LHCN-M2 (cell line): ENCODE measurements at places on chromosomes 2 and 18.

GRCh38 chr2:241959751-241960269 lies 90.3 kb downstream of the RTP5 start:
- DNase-seq, result no peak

DNA sequence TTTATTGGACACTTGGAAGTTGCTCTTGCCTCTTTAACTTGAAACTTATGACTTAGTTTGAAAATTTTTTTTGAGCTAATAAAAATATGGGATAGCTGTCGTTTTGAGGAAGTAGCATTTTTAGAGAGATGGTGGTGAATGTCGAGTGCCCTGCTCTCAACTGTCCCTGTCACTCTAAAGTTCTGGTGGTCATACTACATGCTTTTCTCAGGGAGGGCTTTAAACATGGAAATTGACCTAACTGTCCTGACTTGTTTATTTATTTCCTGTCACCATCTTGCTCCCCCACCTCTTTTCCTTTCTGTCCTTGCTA lies 16.0 kb downstream of the CEP192 start:
- DNase-seq, result peak; percentile 51

DNA sequence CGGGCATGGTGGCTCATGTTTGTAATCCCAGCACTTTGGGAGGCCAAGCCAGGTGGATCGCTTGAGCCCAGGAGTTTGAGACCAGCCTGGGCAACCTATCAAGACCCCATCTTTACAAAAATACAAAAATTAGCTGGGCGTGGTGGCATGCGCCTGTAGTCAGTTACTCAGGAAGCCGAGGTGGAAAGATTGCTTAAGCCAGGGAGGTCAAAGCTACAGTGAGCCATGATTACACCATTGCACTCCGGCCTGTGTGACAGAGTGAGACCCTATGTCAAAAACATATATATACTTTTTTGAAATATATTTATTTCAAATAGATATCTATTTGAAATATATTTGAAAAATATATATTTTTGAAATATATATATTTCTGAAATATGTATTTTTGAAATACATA lies 10.9 kb downstream of the OSBPL1A start:
- no peak for DNase-seq

GRCh38 chr2:205390866-205391265 lies 291.4 kb upstream of the NRP2 start:
- DNase-seq, result no peak

DNA sequence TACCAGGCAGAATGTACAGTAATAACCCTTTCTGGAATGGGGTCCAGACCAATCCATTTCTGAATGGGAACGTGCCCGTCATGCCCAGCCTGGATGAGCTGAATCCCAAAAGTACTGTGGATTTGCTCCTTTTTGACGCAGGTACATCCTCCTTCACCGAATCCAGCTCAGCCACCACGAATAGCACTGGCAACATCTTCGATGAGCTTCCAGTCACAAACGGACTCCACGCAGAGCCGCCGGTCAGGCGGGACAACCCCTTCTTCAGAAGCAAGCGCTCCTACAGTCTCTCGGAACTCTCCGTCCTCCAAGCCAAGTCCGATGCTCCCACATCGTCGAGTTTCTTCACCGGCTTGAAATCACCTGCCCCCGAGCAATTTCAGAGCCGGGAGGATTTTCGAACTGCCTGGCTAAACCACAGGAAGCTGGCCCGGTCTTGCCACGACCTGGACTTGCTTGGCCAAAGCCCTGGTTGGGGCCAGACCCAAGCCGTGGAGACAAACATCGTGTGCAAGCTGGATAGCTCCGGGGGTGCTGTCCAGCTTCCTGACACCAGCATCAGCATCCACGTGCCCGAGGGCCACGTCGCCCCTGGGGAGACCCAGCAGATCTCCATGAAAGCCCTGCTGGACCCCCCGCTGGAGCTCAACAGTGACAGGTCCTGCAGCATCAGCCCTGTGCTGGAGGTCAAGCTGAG lies 89.6 kb downstream of the SH3BP4 start:
- no peak for DNase-seq

DNA sequence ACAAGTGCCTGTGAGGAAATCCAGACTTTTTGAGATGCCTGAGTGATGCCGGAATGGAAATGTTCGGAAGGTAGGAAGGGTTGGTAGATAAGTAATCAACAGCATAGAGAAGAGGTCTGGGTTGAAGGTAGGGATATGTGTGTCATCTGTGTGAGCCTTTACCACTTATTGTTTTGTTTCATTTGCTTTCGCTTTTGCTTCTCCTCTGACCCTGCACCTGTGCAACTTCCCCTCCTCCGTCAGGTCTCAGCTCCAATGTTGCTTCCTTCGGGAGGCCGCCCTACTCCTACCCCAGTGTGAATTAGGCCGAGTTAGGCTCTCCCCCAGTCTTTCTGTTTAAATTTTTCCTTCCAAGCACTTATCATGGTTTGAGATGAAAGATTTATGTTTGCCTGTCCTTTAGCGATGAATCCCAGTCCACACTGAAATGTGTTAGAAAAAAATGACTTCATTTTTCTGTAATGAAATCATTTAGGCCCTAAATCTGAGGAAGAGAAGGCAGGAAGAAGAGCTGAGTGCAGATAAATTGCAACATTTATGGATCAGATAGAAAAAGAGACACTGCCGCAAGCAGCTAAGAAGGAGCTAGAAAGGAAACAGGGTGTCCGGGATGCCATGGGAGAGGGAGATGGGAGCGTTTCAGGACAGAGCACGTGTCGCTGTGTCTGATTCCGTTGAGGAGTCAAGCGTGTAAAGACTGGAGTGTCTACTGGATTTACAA lies 139.6 kb upstream of the PELI1 start:
- no peak for DNase-seq

- DNase-seq, result no peak
Measured at GRCh38 chr2:43402002-43402401, 175.6 kb upstream of the ZFP36L2 start.

DNA sequence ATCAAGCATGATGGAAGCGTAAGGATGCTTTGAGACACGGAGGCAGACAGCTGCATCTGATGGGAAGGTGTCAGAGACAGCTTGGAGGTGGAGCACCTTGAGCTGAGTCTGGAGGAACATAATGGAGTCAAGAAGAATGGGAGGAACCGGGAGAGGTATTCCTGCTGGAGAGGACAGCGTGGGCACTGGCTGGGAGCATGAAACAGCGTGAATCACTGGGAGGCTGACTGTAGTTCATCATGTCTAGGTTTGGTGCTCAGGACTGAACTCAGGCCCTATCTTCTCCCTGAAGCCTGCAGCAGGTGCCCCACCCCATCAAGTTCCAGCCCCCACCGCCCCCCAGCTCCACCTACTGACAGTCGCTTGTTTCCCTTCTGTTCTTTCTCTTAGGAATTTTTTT lies 98.6 kb downstream of the TMEM17 start:
- DNase-seq, result no peak

- DNase-seq, result no peak
Measured at GRCh38 chr2:163812926-163813520, 77.2 kb upstream of the FIGN start.

GRCh38 chr2:151237422-151238025 lies 24.1 kb downstream of the RBM43 start:
- DNase-seq, result no peak

GRCh38 chr2:36993841-36994620 lies 27.7 kb upstream of the STRN start:
- no peak for DNase-seq

- no peak for DNase-seq
Measured at GRCh38 chr18:8051453-8051852, 484.3 kb downstream of the PTPRM start.

- DNase-seq, result peak; percentile 12
Measured at GRCh38 chr2:6589150-6589549, 276.6 kb downstream of the CMPK2 start.

DNA sequence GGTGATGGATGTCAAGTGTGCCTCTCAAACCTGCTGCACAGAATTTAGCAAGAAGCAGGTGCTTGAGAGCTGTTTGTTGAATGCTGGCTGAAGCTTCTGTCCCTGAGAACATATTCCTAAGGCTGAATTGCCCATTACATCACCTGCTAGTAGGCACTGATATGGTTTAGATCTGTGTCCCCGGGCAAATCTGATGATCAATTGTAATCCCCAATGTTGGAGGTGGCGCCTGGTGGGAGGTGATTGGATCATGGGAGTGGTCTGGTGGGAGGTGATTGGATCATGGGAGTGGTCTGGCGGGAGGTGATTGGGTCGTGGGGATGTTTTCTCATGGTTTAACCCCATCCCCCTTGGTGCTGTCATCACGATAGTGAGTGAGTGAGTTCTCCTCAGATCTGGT lies 128.0 kb downstream of the HRH4 start:
- DNase-seq, result no peak

DNA sequence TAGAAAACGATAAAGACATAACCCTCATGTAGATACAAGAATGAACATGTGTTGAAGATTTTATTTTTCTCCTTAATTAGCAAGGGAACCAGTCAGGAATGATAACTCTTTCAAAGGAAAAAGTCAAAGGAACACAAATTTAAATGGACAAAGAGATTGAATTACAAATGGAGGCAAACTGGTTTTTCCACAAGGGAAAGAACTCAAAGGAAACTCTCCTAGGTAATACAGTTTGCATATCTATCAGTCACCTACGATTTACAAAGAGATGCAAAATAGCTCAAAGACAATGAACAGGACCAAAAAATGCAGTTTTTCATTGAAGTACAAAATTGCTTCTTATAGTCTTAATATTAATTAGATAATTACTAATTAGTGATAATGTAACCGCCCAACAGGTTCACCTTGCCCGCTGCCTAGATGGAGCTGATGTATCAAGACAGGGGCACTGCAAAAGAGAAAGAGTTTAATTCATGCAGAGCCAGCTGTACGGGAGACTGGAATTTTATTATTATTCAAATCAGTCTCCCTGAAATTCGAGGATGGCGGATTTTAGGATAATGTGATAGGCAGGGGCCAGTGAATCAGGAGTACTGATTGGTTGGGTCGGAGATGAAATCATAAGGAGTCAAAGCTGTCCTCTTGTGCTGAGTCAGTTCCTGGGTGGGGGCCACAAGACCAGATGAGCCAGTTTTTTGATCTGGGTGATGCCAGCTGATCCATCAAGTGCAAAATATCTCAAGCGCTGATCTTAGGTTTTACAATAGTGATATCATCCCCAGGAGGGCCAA lies 151.0 kb downstream of the TMEM17 start:
- DNase-seq, result no peak

GRCh38 chr2:46173636-46174250 lies 123.5 kb upstream of the EPAS1 start:
- no peak for DNase-seq

- no peak for DNase-seq
Measured at GRCh38 chr18:22136395-22136794, 33.0 kb upstream of the GATA6 start.

- no peak for DNase-seq
Measured at GRCh38 chr2:165924946-165925345, 28.6 kb downstream of the TTC21B start.

DNA sequence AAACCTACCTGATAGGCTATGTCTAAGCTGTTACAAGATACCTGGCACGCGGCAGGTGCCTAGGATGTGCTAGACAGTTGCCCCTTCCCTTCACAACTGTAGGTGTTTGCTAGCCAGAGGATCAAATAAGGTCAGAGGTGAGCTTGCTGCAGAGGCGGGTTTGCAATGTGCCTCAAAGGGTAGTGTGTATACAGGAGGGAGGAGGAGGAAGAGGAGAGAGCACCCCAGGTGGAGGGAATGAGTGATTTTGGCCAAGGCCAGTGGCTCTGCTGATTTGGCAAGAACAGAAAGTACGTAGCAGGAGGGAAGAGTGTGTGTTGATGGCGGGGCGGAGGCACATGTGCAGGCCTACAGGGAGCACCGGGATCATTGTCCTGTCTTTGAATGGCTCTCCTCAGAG lies 236.5 kb downstream of the HAUS1 start:
- DNase-seq, result no peak

- no peak for DNase-seq
Measured at GRCh38 chr2:120482334-120482733, 136.4 kb downstream of the INHBB start.

GRCh38 chr18:36814994-36815393 lies 13.8 kb downstream of the TPGS2 start:
- no peak for DNase-seq

DNA sequence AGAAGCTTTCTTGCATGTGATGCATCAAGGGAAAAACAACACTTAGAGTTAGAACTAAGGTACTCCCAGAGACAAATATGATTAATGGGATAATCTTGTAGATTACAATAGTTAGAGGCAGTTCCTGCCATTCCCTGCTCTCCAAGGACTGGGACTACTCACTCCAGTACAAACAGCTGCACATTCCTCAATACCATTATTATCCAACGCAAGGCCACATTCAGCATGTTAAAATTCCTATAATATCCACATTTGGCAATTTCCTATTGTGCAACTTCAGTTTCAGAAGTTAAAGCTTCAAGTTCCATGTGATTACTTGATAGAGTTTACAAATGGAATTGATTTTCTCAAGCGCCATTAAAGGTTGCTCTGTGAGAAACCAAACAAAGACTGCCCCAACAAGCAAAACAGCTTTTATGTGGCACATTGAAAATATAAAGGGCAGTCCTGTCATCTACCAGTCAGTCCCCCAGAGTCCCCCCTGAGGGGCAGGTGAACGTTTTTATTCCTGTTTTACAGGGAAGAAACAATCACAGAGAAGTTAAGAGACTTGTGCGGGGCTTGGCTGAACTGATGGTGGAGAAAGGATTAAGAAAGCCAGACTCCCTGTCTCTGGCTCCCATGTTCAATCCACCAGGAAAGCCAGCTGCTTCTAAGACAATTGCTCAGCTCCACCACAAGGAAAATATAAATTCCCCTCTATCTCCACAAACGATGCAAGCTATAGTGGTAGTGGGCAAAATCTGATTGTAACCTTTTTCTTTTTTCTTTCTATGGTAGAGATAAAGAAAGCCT lies 72.6 kb downstream of the TXNL1 start:
- DNase-seq, result peak; percentile 96

GRCh38 chr2:147773479-147773878 lies 71.3 kb upstream of the ACVR2A start:
- no peak for DNase-seq

- no peak for DNase-seq
Measured at GRCh38 chr18:23634692-23635091, 28.0 kb downstream of the ANKRD29 start.

GRCh38 chr18:39871961-39872360 lies 2083.1 kb upstream of the PIK3C3 start:
- no peak for DNase-seq

GRCh38 chr2:228669690-228670089 lies 488.2 kb upstream of the SPHKAP start:
- no peak for DNase-seq

GRCh38 chr2:227228061-227228667 lies 63.7 kb downstream of the COL4A3 start:
- DNase-seq, result peak; percentile 61
